ENCODE measurements at places on chromosomes 12 and 14.

DNA sequence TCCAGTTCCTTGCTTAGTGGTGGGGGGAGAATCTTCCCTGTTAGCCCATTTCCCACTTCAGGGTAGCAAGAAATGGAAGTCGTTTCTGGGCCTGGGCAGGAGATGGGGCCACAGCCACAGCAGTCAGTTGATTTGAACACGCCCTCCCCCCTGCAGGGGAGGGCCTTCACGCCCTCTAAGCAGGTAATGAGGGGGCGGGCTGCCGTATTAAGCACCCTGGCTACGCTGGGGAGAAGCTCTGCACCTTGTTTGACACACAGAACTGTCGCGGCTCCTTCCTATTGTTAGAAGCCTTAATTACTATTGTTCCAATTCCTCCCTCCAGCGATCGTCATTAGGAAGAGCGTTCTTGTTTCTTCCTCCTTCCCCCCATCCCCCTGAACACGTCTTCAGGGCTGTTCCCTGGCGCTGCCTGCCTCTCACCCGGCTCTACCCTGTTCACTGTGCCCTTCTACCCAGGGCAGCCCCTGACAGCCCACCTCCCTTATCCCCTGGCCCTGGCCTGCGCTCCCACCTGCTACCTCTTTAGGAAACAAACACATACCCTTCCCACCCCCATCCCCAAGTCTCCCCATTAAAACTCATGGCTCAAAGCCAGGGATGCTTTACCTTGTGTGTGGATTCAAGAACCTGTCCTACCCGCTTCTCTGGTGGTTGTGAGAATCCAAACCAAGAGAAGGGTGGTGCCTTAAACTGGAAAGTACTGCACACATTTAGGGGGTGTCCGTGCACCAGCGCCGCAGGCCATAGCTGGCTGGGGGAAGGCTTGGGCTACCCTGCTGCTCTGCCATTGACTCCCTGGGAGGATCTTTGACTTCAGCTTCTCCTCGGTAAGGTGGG, 137.6 kb downstream of the TSPAN9 start:
- DNase-seq = no peak

GRCh38 chr14:29630566-29631160, 297.0 kb downstream of the PRKD1 start:
- no peak for DNase-seq

GRCh38 chr12:85803231-85803630, 33.0 kb downstream of the RASSF9 start:
- DNase-seq = no peak

DNA sequence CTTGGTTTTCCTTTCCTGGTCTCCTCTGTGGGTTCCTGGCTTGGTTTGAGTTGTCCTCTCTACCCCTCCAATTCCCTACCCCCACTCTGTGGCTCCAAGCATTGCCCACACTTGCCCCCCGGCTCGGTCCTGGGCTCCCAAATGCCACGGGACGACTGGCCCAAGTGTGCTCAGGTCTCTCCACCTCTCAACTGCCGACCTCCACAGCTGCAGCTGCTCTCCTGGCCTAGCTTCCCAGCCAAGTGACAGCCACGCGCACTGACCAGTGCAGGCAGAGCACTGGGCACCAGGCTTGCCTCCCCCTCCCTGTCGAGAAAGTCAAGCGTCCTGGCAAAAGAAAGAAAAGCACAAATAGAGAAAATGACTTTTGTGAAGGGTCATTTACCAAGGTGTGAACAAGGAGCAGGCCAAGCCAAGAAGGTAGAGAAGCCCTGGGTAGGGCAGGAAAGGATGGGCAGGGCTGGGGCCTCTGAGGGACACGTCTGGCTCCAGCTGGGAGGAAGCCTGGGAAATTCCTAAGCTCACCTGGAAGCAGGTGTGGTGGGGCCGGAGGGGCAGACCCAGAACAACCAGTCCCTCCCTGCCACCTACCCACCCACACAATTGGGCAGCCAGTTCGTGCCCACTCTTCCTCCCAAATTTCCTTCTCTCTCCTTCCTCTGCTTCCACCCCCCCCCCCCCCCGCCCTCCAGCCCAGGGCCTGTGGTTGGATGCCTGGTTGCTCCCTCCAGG, 1.8 kb upstream of the CEP170B start:
- no peak for DNase-seq

- DNase-seq = no peak
Measured at GRCh38 chr12:6157482-6157881, 33.0 kb upstream of the VWF start.

- no peak for DNase-seq
Measured at GRCh38 chr12:62705846-62706245, 229.1 kb downstream of the PPM1H start.

DNA sequence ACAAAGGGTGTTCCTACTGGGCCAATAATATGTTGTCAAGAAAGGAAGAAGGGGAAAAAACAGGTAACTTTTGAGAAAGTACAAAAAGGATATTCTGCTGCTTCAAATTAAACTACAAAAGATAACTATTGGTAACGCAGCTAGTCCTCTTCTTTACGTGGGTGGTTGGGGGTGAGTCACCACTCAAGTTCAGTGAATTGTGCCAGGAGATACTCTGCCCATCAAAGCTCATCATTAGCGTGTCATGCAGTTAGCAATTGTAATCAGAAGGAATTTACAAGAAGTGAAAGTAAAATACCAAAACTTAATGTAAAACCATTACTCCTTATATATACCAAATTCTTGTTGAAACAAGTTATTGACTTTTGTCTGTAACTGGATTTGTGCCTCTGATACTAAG, 342.0 kb downstream of the NPAS3 start:
- no peak for DNase-seq

DNA sequence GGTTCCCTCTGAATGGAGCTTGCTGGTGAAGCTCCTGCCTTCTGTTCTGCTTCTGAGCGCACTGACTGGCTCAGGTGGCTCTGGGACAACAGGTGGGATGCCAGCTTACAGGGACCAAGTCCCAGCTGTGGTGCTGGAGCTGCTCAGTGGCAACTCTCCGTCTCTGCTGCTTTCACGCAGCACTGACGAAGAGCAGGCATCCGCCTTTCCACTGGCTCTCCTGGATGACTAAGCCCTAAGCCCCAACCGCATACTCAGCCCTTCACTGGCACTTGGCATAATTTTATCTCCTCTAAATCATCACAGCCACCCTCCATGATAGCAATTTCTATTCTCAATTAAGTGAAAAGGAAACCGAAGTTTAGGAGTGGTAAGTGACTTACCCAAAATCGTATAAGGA, 3.7 kb upstream of the RTL1 start:
- DNase-seq = no peak

- no peak for DNase-seq
Measured at GRCh38 chr12:120592121-120593049, 11.2 kb upstream of the POP5 start.

- DNase-seq = no peak
Measured at GRCh38 chr12:89195470-89195869, 156.8 kb downstream of the DUSP6 start.

DNA sequence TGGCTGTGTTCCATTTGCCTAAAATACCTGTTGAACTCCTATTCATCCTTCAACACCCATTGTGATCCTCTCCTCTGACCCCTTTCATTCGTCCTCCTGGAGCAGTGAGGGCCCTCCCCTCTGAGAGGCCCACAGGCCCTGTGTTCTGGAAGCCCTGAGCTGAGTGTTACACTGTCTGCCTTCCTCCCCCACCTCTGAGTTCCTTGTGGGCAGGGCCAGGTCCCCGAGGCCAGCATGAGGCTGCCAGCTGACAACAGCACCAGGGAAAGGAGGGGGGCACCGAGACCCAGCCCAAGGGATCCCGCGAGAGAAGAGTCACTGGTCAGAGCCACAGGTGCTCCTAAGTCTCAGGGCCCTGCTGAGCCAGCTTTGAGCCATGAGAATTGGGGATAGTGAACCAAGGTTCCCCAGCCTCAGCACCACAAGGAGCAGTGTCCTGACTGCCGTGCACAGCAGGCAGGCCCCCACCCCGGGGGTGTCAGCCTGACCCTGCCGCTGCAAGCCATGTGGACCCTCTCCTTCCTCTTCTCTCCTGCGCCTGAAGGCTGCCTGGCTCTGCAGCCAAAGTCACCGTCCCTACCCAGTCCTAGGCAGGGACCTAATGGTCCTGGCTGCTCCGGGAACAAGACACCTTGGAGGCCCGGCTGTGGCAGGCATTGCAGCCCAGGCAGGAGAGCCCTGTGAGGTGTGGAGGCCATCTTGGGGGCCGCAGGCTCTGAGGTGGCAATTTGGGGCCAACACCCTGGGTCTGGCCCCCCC, 52.5 kb downstream of the BEGAIN start:
- peak; percentile 67 for DNase-seq

DNA sequence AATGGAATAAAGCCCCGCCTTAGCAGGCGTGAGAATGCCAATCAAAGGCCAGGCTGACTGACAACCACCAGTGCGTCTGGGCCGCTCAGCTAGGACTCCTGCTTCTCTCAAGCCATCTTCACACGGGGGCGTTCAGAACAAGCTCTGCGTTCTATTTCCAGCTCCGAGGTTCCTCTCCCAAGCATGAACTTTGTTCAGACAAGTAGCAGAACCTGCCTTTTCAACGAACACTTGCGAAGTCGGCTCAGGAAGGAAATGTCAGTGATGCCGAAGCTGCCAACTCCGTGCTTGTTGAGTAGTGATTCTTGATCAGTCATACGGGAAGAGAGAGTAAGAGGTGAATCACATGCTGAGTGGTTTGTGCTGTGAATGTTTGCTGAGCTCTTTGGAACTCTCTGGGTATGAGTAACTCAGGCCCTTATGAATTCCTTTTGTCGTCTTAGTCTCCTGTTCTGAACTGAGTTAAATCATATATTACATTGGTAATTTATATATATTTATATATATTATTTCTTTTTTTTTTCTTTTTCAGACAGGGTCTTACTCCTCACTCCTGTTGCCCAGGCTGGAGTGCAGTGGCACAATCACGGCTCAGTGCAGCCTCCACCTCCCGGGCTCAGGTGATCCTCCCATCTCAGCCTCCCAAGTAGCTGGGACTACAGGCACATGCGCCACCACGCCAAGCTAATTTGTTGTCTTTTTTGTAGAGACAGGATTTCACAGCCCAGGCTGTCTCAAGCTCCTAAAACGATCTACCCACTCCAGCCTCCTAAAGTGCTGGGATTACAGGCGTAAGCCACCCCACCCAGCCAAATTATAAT, 29.4 kb upstream of the BCL7A start:
- no peak for DNase-seq

DNA sequence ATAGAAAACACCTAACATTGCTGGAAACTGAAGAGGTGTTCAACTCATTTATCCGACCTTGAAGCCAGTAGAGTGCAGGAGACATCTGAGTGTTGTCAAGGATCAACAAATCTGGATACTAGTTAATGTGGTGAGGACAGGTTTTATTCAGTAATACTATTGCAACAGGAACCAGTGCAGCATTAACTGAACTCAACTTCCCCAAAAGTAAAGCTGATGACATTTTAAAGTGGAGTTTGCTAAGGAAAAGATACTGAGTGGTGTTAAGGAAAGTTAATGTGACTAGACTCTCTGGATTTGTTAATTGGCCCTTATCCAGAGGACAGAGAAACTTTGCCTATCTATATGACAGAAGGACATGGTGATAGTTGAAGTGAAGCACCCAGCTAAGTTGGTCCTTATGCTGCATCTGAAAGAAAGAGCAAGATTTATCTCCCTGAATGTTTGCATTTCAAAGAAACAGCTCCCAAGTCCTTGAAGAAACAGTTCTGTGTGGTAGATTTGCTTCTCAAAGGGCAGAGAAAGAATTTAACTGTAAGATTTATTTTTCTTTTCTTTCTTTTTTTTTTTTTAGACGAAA, 1.2 kb upstream of the CLEC7A start:
- no peak for DNase-seq
